ENCODE measurements at places on chromosomes 2 and 18.
A peak's percentile ranks its signal among the peaks of the same experiment; 100 is the strongest.

GRCh38 chr2:101792208-101792607 lies 94.7 kb downstream of the MAP4K4 start:
- no peak for DNase-seq

DNA sequence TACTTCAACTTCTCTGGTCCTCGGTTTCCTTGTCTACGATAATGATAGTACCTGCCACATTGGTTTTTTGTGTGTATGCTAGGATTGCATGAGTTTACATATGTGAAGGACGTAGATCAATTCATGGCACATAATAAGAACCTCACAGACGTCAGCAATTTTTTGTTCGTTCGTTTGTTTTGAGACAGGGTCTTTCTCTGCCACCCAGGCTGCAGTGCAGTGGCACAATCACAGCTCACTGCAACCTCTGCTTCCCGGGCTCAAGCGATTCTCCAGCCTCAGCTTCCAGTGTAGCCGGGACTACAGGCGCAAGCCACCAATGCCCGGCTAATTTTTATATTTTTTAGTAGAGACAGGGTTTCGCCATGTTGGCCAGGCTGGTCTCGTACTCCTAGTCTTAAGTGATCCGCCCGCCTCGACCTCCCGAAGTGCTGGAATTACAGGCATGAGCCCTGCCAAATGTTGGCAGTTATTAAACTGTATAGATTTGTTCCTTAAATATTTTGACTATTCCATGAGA lies 756 bp upstream of the SLC35F5 start:
- no peak for DNase-seq

DNA sequence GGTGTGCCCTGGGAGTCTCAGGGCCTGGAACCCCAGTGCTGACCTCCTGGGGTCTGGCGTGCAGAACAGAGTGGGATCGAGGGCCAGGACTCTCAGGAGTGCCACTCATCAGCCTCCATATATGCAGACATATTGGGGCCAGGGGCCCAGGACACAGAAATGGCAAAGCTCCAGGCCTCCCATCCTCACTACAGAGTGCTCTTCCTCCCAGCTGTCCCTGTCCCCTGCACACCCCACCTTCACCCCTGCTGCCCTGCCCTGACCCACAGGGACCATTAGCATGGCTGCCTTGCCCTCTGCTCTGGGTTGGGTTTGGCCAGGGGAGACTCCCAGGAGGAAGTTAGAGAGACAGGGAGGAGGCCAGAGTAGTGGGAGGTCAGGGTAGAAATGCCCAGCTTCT lies 2.8 kb downstream of the TEX51 start:
- DNase-seq, result no peak

GRCh38 chr2:162184359-162184758 lies 32.3 kb upstream of the GCG start:
- no peak for DNase-seq

DNA sequence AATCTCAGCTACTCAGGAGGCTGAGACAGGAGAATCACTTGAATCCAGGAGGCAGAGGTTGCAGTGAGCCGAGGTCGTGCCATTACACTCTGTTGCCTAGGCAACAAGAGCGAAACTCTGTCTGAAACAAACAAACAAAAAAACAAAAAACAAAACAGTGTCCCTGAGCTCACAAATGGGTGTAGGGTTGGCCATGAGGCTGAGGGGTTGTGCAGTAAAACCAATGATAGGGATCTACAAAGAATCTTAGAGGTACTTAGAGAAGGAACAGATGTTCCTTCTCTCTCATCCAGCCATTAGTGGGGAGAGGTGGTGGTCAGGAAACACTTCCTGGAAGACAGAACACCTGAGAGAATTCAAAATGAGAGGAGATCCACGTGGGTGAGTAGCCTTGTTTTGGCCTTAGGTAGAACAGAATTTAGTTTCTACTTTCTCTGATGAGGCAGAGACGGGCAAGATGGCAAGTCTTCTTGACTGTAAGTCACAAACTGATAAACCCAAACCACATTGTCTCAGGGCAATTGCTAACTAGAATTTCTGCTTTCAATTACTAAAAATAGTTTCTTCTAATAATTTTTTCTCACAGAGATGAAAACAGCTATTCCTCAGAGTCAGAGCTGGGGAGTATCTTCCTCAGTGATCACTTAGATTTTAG lies 61.5 kb upstream of the PPM1B start:
- DNase-seq, result no peak

- DNase-seq, result no peak
Measured at GRCh38 chr2:176747928-176748327, 464.7 kb upstream of the HNRNPA3 start.

DNA sequence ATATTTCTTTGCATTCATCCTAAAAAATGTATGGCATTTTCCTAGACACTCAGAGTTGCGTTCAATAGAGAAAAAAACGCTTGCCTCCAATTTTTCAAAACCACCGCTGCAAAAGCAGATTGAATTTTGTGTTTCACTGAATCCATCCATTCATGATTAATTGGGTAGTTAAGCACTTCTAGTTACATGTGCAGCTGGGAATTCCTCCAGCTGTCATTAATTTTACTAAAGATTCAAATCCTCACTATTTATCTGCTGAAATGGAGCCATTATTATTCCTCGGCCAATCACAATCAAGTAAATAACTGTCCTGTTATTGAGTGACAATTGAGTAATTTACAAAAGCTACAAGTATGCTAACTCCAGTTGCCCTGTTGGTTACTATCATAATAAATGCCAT lies 75.8 kb upstream of the ARL5A start:
- no peak for DNase-seq

- no peak for DNase-seq
Measured at GRCh38 chr2:29270701-29271121, 155.5 kb downstream of the CLIP4 start.

DNA sequence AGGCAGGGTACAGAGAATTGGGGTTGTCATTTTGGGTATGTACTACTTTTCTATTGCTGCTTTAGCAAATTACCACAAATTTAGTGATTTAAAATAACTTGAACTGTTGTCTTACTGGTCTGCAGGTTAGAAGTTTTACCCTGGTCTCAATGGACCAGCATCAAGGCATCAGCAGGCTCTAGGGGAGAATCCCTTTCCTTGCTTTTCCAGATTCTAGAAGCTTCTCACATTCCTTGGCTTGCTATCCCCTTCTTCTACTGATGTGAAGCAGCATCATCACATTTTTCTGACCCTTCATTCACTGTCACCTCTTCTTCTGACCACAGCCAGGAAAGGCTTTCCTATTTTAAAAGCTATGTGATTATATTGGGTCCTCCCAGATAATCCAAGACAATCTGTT lies 237.8 kb upstream of the RBMS1 start:
- DNase-seq, result no peak

- no peak for DNase-seq
Measured at GRCh38 chr2:237663517-237664110, 36.2 kb downstream of the LRRFIP1 start.

- no peak for DNase-seq
Measured at GRCh38 chr2:151760139-151760650, 25.9 kb upstream of the NEB start.

DNA sequence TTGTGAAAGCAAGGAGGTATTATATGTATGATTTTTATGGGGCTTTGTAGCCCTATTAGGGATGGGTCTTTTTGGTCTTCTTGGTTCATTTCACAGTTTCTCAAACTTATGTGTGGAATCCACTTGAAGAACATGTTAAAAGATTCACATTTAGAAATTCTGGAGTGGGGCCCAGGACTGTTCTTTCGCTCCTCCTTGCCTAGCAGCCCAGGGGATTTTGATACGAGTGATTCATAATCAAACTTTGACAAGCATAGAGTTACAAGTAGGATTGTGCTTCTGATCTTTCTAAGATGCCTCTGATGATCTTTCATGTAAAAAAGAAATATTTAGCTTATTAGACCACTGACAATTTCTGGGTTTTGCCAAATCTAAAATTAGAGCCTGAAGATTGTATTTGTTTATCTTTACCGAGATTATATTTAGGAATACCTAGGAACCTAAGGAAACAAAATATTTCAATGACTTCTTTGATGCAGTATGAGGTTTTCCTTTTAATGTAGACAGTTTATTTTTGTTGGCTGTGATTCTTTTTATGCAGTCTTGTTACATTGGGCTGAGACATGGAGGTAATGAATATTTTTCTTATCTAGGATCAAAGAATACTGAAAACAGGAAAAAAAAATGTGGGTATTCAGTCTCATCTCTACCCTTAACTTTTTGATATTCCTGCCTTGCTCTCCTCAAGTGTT lies 324.0 kb downstream of the PARD3B start:
- no peak for DNase-seq

DNA sequence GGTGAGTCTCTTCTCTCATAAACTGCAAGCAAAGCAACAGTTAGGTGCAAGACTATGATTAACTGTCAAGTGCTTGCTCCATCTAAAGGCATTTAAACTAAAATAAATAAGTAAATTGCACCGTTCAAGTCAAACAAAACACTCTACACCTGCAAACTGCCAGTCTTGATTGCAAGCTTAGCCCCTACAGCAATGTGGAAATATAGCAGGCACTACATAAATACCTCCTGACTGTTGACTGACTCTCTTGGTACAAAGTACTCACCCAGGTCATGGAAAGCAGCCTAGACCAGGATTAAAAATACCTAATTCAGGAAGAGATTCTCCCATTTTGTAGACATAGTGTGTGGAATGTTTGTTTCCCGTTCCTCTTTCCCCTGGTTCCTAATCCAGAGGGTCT lies 176.6 kb upstream of the KLHL29 start:
- no peak for DNase-seq

DNA sequence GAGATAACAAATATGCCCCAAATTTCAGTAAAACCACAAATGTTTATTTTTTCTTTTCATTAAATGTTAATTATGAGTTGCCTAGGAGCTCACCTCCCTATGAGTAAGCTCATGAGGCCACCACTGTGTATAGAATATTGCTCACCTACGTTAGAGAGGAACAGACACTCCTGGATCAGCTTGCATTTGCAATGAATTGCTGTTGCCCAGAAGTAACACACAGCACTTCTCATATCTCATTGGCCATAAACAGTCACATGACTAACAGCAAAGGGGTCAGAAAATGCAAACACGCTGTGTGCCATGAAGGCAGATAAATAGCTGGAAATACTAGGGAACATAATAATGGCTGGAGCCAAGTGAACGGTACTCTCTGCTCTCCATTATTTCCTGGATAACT lies 89.0 kb upstream of the GALNT5 start:
- DNase-seq, result no peak

DNA sequence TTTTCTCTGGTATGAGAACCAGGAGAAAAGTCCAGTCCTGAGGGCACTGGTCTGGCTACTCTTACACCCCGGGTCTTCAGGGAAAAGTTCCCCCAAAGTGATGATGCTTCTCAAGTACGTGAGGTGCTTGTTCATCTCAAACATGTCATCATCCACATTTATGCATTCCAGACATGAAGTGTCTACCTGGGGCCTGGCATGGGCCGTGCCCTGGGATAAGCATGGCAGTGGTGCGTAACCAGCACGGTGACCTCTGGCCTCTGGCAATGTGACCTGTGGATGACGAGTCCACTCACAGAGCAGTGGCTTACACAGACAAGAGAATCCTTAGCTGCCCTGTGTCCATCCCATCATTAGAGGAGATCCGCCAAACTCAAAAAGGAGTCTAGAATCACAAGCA lies 74.8 kb upstream of the LGALSL start:
- DNase-seq, result no peak

- no peak for DNase-seq
Measured at GRCh38 chr2:38409156-38410102, 32.4 kb upstream of the ATL2 start.

GRCh38 chr18:46071653-46072375 lies at the start of gene PSTPIP2:
Gene PSTPIP2 (minus strand): TSS chr18:46072260. CDS start chr18:46072188, 72 bp downstream.
- peak; percentile 66 for DNase-seq

DNA sequence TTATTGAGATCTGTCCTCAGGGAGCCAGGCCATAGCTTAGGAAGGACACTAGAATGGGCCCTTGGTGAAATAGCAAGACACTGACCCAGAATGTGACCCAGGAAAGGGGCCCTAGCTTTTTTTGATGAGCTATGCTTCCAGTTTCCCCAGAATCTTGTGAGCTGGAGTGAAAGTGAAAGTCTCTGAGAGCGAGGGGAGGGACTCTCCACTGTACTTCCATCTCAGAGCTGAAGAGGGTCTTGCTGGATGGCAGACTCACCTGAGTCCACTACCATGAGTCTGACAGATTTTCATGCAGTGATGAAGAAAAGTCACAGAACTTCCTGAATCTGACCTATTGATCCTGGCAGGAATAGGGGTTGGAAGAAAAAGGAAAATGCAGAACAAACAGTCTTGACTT lies 3.1 kb downstream of the ARHGAP25 start:
- no peak for DNase-seq

- peak; percentile 60 for DNase-seq
Measured at GRCh38 chr2:224309176-224309575, 92.7 kb downstream of the FAM124B start.

DNA sequence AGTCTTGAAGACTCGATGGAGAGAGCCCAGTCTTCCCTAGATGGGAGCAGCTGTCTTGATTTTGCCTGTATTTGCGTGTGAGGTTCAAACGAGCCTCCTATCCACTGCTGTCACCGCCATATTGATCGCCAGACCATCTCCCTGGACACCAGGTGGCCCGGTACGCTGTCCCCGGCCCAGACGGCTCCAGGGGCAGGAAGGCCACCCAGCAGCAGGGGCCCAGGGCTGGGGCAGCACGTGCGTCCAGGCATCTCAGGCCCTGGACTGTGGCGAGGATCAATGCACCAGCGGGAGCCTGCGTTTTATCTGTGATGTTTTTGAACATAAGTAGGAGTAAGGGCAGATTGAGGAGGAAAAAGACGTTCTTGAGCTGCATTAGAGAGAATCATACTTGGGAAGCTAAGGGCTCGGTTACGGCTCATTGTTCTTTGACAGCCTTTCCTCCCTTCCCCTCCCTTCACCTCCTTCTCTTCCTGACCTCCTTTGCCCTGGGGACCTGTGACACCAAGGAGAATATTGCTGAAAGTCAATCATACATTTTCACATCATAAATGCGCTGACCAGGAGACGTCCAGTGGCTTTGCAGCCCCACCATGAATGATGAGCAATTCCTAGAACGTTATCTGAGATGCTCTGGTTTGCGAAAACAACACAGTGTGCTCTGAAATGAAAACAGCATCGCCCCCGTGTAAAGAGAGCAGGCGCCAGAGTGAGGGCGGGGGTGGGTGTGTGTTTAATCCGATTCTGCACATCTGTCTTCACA lies 711.2 kb upstream of the SALL3 start:
- no peak for DNase-seq

GRCh38 chr18:59885579-59886163 lies 14.1 kb upstream of the PMAIP1 start:
- DNase-seq, result peak; percentile 69

DNA sequence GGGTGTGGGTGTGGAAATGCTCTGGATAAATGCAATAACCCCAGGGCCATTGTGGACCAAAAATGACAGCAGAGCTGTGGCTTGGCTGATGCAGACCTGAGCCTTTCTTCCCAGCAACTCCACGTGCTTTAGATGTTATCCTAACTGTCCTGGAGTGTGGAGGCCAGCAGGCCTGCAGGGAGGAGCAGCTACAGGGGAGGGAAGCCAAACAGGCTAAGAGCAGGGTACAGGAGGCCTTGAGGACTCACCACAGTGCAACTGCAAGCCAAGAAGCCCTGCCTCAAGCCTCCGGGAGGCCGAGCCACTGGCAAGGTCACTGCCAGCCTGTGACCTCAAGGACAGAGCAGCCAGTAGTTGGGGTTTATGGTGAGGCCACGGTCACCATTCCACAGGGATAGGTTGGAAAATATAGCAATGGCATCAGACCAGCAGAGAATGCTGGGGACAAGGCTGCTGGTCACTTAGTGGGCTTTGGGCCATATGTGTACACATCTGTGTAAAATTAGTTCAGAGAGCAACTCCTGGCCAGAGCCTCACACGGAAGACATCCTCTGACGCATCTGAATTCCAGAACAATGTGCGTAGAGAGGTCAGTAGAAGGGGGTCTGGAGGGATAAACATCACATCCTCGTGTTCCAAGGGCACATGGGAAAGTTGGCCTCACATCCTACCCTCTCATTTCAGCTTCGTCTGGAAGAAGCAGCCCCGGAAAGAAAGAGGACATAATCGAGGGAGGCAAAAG lies 76.2 kb upstream of the UPP2 start:
- DNase-seq, result peak; percentile 79
